ENCODE measurements at places on chromosomes 7 and 10.

- no peak for DNase-seq
These were observed 7.5 kb downstream of the LAMB1 start for GRCh38 chr7:107995184-107996071.

DNA sequence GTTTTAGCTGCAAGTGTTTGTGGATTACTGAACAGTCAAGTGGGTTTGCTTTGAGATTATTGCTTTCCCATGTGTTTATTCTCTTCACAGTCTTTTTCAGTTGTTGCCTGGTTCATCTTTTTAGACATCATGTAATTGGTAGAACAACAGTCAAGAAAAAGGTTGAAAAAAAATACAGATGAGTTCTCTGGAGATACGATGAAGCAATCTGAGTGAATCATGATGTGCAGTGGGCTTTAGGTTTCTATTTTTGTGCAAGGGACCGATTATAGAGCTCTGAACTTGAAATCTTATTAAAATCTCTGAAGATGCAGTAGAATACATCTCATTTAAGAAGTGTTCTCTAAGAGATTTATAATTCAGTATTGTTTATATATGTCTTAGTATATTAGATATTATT lies 145.7 kb downstream of the SDK1 start:
- no peak for DNase-seq

DNA sequence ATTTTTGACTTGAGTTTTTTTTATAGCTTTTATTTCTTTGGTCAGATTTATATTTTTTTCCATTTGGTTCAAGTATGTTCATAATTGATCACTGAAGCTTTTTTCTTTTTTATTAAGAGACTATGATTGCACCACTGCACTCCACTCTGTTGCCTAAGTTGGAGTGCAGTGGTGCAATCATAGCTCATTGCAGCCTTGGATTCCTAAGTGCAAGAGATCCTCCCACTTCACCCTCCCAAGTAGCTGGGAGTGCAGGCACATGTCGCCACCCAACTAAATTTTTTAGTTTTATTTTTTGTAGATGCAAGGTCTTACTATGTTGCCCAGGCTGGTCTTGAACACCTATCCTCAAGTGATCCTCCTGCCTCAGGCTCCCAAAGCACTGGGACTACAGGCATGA lies 97.7 kb upstream of the KIF5B start:
- DNase-seq = no peak

DNA sequence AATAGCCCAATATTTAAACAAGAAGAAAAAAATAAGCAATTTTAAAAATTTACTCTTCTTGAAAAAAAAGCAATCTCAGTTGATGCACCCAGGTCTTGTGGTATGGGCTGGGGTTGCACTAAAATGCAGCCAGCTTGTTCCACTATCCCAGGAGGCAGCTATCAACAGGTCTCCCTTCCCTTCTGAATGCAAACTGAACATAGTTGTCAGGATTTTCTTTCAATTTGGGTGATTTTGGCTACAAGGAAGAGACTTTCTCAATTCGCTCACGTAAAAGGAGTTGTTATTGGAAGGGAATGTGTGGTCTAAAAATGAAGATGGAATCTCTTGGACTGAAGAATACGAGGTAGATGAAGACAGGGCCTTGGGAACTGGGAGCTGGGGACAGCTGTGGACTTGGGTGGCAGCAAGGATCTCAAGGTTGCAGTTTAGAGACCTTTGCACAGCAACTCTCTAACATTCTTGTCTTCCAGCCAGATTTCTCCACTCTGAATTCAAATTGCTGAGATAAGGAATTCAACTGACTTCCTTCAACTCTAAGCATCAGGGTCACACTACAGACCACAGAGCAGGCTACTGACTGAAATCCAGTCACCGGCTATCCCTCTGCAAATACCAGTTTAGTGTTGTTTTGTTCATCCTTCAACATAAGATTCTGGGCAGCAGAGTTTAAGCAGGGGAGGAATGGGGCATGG lies 3.1 kb upstream of the TMEM26 start:
- DNase-seq = no peak

- DNase-seq = no peak
These were observed 266.2 kb downstream of the KCNMA1 start for GRCh38 chr10:77371421-77371820.

- DNase-seq = no peak
These were observed 48.2 kb upstream of the NPTX2 start for GRCh38 chr7:98568891-98569290.

GRCh38 chr7:29353810-29354209 lies 159.2 kb downstream of the CHN2 start:
- no peak for DNase-seq

- no peak for DNase-seq
These were observed 173.6 kb downstream of the PTPRN2 start for GRCh38 chr7:158414002-158414401.

All from endothelial cell (in vitro differentiated cells).